Left ventricle myocardium inferior (tissue), 1 donor: ENCODE measurements at places on chromosomes 16 and 17.

DNA sequence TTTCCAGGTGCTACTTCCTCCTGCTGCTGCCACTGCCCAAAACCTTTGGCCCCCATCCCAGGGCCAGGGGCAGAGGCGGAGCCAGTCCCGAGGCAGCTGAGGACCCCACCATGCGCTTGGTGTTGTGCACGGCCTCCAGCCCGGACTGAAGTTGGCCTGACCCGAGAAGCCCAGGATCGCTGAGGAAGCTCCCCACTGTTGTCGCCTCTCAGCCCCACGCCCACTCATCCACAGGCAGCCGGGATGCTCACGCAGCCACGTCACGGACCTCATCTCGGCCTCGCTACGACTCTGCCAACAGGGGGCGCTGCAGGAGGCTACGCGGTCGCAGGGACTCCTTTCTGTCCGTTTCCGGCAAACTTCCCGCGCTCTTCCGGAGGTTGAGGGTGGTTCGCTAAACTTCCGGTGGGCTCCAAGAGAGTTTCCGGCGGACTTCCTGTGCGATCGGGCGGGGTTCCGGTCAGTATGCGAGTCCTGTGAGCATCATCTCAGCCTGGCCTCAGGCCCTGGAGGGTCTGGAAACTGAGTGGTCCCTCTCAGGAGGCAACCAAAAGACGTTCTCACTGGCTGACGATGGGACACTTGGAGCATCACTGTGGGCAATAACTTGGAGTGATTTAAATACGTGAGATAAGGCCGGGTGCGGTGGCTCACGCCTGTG lies 12.4 kb downstream of the ZG16B start:
- peak; percentile 30 for DNase-seq

GRCh38 chr16:28213396-28213795 lies 1.6 kb upstream of the XPO6 start:
- no peak for DNase-seq

- DNase-seq: no peak
Observed at GRCh38 chr16:55302635-55303034, 21.4 kb upstream of the IRX6 start.

GRCh38 chr16:54926166-54926838 lies 4.4 kb upstream of the IRX5 start:
- no peak for DNase-seq

DNA sequence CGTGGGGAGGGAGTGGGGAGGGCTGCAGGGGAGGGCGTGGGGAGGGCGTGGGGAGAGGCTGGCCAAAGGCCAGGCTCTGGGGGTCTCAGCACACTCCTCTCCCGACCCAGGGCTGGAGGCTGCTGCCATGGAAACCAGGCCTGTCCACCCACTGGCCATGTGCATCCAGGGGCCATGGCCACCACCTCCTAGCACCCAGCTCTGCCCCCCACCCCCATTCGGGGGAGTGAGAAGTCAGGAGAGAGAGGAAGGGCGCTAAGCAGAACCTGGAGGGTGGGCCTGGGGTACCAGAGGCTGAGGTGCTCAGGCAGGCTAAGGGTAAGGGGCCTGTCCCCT lies 29.6 kb downstream of the ENDOV start:
- DNase-seq: no peak
